Mononuclear cell (primary cell): ENCODE measurements at places on chromosomes 7 and 10. TPM values are rescaled to one million over a fixed set of nuclear protein-coding genes. Genes with fewer than 3 reads are reported as not detected.

WDR37 gene
- total RNA-seq = 26.6 TPM

COL13A1 gene
- total RNA-seq = 0.52 TPM

MOGAT3 gene
- not detected for total RNA-seq

CFAP43 gene
- total RNA-seq = 0.10 TPM

GIMAP8 gene
- total RNA-seq = 4.2 TPM

C7orf57 gene
- total RNA-seq = not detected
